Aorta (tissue), 5 donors: ENCODE measurements at places on chromosomes 3 and 15. TPM values are rescaled to one million over a fixed set of nuclear protein-coding genes. Genes with fewer than 3 reads are reported as not detected.

DNA sequence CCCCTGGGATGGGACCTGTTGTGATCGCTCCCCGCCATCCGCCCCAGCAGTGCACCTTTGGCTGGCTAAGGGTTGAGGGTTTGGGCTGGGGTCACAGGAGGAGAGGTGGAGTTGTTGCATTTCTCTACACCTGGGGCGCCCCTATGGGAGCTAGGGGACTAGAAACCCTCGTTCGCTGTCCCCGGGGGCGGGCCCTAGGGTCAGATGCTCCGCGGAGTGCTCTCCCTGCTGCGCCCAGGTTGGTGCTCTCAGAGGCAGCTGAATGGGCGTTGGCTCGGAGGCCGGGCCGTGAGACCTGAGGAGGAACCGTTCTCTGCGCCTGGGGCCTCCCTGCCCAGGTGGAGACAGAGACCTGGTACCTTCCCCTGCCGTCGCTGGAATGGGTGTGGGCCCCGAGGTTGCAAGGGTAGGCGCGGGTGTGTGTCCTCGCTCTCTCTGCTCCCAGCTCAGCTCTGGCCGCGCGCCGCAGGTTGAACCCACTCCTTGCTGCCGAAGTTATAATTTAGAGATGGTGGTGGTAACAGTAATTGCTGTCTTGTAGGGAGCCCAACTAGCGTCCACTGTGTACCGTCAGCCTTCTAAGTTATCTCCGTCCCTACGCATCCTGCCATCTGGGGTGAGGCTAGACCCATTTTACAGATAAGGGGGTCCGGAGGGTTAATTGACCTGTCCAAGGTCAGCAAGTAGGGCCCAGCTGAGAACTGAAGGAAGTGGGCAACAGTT, 965 bp downstream of the FLNB start:
- DNase-seq = peak; percentile 82
- no peaks in the 10 kb centered on the region for H3K27me3 ChIP-seq
- H3K4me1 ChIP-seq = peaks cover 1% of the 10 kb centered on the region
- H3K4me3 ChIP-seq = peak overlapping the region; percentile 79
- no peaks in the 10 kb centered on the region for H3K36me3 ChIP-seq

- no peak overlapping the region for H3K27ac ChIP-seq
- H3K36me3 ChIP-seq = no peaks in the 10 kb centered on the region
- no peak for DNase-seq
- no peaks in the 10 kb centered on the region for H3K27me3 ChIP-seq
- H3K4me3 ChIP-seq = no peak overlapping the region
- no peaks in the 10 kb centered on the region for H3K4me1 ChIP-seq
Observed at GRCh38 chr3:74001436-74001835, 376.7 kb upstream of the PDZRN3 start.

- no peaks in the 10 kb centered on the region for H3K36me3 ChIP-seq
- no peak overlapping the region for H3K27ac ChIP-seq
- DNase-seq = no peak
- no peak overlapping the region for H3K4me3 ChIP-seq
- H3K27me3 ChIP-seq = no peaks in the 10 kb centered on the region
Observed at GRCh38 chr3:43856351-43856750, 165.6 kb downstream of the ABHD5 start.

DNA sequence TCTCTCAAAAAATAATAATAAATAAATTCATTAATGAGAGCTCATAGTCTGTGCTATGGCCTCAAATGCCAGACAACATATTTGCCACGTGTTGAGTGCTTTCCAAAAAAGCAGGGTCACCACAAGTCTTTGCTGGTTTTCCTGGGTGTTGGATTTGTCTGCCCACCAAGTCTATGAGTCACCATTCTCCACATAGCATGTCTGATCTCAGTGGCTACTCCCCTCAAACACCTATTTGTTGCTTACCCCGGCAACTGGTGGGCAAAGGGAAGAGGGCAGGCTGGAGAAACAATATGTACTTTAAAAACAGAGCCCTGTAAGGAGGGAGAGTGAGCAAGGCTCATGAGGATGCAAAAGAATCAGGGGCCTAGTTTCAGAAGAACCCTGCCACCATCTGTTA, 120.0 kb upstream of the ARRDC4 start:
- no peak overlapping the region for H3K4me3 ChIP-seq
- DNase-seq = no peak
- no peak overlapping the region for H3K27ac ChIP-seq
- H3K36me3 ChIP-seq = no peaks in the 10 kb centered on the region
- H3K4me1 ChIP-seq = no peaks in the 10 kb centered on the region

DNA sequence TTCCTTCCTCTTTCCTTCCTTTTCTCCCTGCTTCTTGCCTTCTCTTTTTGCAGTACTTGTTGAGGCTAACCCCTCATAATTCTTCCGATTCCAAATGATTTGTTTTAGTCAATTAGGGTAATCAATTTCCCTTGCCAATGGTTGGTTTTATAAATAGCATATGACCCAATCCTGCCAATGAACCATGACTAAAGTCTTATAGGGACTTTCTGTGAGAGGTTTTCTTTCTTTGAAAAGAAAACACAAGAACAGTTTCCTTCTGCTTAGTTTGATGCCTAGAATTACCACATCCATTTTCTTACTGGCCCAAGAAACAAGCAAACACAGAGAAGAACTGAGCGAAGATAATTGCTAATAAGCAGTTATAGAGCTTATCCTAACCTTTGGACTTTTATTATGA, 292.5 kb upstream of the SATB1 start:
- DNase-seq = no peak
- no peaks in the 10 kb centered on the region for H3K4me1 ChIP-seq
- H3K4me3 ChIP-seq = no peak overlapping the region
- no peaks in the 10 kb centered on the region for H3K36me3 ChIP-seq

GRCh38 chr3:150975992-150976368, 3.5 kb upstream of the CLRN1 start:
- DNase-seq = no peak
- H3K36me3 ChIP-seq = no peaks in the 10 kb centered on the region
- no peak overlapping the region for H3K4me3 ChIP-seq
- H3K27me3 ChIP-seq = no peaks in the 10 kb centered on the region
- H3K4me1 ChIP-seq = no peaks in the 10 kb centered on the region

GRCh38 chr3:187265461-187265955, 26.0 kb downstream of the MASP1 start:
- peaks cover 2% of the 10 kb centered on the region for H3K4me1 ChIP-seq
- no peaks in the 10 kb centered on the region for H3K27me3 ChIP-seq
- H3K27ac ChIP-seq = no peak overlapping the region
- no peak overlapping the region for H3K4me3 ChIP-seq
- no peaks in the 10 kb centered on the region for H3K36me3 ChIP-seq

DNA sequence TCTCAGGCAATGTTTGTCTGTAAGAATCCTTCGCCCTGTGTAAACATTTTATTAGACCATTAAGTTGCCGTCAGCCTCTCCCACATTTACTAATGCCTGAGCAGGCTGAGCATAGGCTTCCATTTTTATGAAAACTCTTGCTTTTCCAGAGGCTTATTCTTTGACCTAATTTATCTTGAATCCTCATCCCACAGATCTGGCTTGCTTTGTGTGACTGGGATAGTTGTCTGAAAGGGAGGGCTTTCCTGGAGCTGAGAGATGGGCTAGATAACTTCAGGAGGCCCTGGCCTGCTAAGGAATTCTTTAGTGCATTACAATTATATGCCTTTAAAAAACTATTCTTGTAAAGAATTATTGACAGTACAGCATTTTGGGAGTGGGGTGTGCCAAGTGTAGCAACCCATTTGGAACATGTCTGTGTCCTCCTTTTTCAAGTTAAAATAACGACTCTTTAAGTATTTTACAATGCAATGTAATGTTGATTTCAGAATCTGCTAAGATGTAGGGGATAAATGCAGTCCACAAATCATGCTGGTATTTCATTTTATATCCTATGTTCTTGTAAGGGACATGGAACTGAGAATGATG, 52.4 kb downstream of the EEFSEC start:
- peaks cover 4% of the 10 kb centered on the region for H3K4me1 ChIP-seq
- H3K27ac ChIP-seq = no peak overlapping the region
- no peak for DNase-seq
- H3K4me3 ChIP-seq = no peak overlapping the region
- no peaks in the 10 kb centered on the region for H3K36me3 ChIP-seq

DNA sequence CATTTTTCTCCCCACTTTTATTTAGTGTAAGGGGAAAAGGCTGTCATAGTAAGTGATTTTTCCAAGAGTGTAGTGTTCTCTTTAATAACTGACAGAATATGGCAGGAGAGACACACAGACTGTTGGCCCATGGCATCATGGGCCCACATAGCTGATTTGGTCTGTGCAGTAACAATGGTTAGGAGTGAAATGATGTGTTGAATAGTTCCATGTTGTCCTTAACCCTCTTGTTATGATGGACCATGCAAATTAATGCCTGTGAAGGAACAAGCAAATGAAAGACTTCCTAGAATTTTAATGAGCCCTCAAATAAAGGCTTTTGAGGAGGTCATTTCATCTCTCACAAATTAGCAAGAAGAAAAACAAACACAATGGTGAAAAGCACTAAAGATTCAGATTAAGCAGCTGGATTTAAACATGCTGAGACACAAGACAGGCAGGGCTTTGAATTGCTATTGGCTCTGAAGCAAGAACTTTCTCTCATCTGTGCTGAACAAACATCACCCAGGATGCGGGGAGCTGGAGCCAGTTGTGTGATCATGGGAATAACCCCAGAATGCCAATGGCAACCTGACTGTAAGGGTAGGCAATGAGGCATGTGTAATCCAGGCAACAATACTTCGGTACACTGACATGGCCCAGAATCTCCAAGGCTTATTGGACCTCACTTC, 136.7 kb upstream of the VEPH1 start:
- H3K4me3 ChIP-seq = no peak overlapping the region
- no peaks in the 10 kb centered on the region for H3K27me3 ChIP-seq

DNA sequence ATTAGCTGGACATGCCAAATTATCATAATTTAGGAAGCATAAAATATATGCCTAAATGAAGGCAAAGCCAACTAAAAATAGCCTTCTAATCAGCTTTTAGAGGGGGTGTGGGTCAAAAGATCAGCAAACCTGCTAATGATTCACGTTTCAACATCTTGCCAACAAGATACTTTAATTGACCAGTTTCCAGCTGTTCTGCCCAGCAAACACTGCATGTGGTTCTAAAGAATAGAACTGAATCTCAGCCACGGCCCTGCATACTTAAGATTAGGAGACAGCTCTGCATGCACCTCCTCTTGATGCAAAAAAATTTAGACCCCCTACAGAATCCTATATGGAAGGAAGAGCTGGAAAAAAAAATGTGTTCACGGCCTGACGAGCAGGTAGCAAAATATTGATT, 500.5 kb downstream of the TBL1XR1 start:
- no peaks in the 10 kb centered on the region for H3K36me3 ChIP-seq
- no peak overlapping the region for H3K27ac ChIP-seq
- H3K27me3 ChIP-seq = no peaks in the 10 kb centered on the region
- peaks cover 2% of the 10 kb centered on the region for H3K4me1 ChIP-seq
- H3K4me3 ChIP-seq = no peak overlapping the region

- H3K27ac ChIP-seq = no peak overlapping the region
- no peaks in the 10 kb centered on the region for H3K4me1 ChIP-seq
- no peaks in the 10 kb centered on the region for H3K27me3 ChIP-seq
- H3K36me3 ChIP-seq = no peaks in the 10 kb centered on the region
Observed at GRCh38 chr3:105791131-105791530, 77.7 kb downstream of the CBLB start.

GRCh38 chr3:176714034-176714433, 483.2 kb downstream of the TBL1XR1 start:
- H3K27ac ChIP-seq = no peak overlapping the region
- H3K36me3 ChIP-seq = no peaks in the 10 kb centered on the region

GRCh38 chr3:33250712-33251111, 26.5 kb upstream of the FBXL2 start:
- no peak for DNase-seq
- H3K36me3 ChIP-seq = no peaks in the 10 kb centered on the region
- H3K27me3 ChIP-seq = no peaks in the 10 kb centered on the region
- no peaks in the 10 kb centered on the region for H3K4me1 ChIP-seq
- H3K4me3 ChIP-seq = no peak overlapping the region

DNA sequence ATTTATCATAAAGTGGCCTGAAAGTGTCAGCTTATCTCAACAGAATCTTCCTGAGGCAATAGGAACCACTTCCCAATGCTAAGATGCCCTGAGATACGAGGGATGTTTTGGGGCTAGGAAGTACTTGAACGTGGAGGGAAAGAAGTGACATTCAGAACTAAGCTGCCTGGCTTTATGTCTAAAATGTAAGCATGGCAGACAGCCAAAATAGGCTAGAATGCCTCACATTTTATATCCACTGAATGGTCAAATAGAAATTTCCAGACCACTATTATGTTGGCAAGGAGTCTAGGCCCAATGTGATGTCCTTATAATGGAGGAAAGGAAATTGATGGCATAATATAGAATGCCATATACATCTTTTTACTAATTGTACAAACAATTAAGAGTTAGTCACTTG, 154.9 kb downstream of the PEX5L start:
- no peaks in the 10 kb centered on the region for H3K36me3 ChIP-seq
- no peak for DNase-seq
- no peaks in the 10 kb centered on the region for H3K27me3 ChIP-seq
- H3K4me3 ChIP-seq = no peak overlapping the region

DNA sequence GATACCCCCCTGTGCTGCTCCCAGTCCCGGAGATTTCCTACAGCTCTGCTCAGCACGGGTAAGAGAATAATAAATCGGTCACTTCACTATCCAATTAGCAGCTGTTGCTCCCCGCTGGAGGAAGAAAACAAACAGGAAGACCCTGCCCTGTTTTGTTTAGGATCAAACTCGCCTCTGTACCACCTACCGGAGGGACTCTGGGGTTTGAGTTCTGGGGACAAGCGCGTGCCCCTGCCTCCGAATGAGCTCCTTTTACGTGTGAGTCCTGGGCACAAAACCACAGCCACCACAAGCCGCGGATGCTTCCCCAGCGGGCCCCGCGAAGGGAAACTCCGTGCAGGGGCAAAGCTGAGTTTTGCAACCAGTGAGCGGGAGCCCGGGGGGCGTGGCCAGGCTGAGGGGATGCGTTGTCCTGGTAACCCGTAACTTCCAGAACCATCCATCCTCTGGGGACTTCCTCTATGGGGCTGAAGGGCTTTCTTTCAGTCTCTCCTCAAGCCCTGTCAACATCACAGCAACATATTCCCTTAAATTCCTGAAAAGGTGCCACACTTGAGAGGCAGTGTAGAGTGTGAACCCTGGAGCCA, 315.7 kb upstream of the PROK2 start:
- peaks cover 2% of the 10 kb centered on the region for H3K4me1 ChIP-seq
- no peaks in the 10 kb centered on the region for H3K27me3 ChIP-seq
- peak overlapping the region; percentile 9 for H3K4me3 ChIP-seq
- no peak overlapping the region for H3K27ac ChIP-seq
- DNase-seq = peak; percentile 97
- H3K36me3 ChIP-seq = no peaks in the 10 kb centered on the region

DNA sequence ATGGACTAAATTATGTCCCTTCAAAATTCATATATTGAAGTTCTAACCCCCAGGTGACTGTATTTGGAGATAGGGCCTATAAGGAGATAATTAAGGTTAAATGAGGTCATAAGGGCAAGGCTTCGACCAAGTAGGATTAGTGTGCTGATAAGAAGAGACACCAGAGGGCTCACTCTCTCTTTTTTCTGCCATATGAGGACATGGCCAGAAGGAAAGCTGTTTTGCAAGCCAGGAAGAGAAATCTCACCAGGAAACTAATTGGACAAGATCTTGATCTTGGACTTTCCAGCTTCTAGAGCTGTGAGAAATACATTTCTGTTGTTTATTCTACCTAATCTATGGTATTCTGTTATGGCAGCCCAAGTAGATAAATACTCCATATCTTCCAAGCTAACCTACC, 503.6 kb upstream of the NAALADL2 start:
- no peaks in the 10 kb centered on the region for H3K4me1 ChIP-seq
- no peak overlapping the region for H3K4me3 ChIP-seq
- no peaks in the 10 kb centered on the region for H3K27me3 ChIP-seq
- no peak overlapping the region for H3K27ac ChIP-seq

GRCh38 chr3:82596805-82597204, 835.4 kb upstream of the GBE1 start:
- DNase-seq = no peak
- no peak overlapping the region for H3K27ac ChIP-seq
- H3K4me1 ChIP-seq = no peaks in the 10 kb centered on the region
- no peaks in the 10 kb centered on the region for H3K27me3 ChIP-seq

The RTP3 gene
- total RNA-seq = not detected

The DUOXA2 gene
- not detected for total RNA-seq

The GMNC gene
- total RNA-seq = not detected
